ENCODE measurements at places on chromosomes 2 and 18.

GRCh38 chr2:15048000-15048399, 415.5 kb downstream of the LRATD1 start:
- no peak for DNase-seq

GRCh38 chr2:96665083-96665569, 22.6 kb downstream of the FER1L5 start:
- peak; percentile 89 for DNase-seq

DNA sequence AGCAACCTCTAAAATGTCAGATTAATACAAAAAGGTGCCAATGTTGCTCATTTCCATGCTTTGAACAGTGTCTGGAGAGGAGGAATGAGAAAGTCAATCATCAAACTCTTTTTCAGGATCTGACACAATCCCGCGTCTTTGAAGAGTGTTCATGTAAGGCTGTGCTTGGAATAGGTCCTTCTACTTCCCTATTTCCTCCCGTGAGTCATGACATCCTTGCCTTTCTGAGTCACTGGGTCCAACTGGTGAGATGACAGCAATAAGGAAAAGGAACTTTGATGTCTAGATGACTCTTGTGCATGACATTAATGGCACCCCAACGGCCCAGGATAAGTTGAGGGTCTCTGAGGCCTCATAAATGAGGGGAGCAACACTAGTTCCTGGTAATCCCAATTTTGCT, 109.0 kb upstream of the CELF4 start:
- no peak for DNase-seq

- no peak for DNase-seq
Measured at GRCh38 chr2:201648-202433, 62.0 kb downstream of the SH3YL1 start.

GRCh38 chr2:14428056-14428455, 204.5 kb upstream of the LRATD1 start:
- no peak for DNase-seq

- no peak for DNase-seq
Measured at GRCh38 chr18:55455938-55456337, 132.1 kb downstream of the TCF4 start.

GRCh38 chr18:76839086-76839794, 16.9 kb downstream of the ZNF236 start:
- no peak for DNase-seq

DNA sequence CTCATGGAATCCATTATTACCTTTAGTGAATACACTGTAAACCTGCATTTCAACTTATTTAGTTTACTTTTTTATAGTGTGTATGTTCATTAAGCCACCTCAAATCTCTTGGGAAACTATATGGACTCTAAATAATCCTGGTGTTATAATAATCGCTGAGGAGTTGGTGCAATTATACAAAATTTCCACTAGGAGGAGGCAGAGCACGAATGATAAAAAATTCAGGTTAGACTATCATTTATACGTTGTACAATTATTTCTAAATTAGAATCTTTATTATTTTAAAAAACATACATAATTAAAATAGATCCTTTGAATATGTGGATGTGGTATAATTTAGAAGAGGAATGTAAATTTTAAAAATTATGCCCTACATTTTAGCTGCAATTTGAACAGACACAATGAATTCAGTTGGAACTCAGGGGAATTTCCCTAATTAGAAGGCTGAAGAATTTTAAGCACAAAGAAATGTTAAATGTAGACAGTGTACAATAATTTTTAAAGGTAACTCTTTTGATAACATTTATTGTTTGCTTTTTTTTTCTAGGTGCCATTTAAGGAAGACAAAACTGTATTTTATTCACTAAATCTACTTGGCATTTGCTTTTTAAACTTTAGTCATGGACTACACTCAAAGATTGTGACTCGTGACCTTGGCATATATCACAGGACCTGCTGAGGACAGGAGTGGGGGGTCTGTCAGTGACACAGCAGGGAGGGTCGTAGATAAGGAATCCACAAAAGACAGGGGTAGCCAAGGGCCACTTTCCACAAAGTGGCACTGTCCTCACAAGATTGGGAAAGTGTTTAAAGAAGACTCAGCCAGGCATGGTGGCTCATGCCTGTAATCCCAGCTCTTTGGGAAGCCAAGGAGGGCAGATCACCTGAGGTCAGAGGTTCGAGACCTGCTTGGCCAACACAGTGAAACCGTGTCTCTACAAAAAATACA, 45.5 kb downstream of the RAB12 start:
- peak; percentile 31 for DNase-seq

- no peak for DNase-seq
Measured at GRCh38 chr2:42895134-42895790, 102.9 kb upstream of the HAAO start.

DNA sequence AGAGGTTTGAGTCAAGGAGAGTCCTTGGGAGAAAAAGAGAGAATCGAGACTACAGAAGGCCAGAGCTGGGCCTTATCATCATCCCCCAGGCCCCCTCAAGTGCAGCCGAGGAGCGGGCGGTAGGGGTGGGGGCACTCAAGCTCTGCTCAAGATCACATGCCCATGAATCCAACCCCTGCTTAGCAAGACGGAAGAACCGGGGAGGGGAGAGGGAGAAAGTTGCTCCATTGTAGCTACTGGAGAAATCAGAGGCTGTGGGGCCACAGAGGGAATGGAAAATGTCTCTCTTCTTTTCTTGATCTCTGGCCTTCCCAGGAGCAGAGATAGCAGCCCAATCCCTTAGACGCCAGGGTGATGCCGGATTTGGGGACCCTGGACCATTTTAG, 14.6 kb downstream of the SLC4A3 start:
- DNase-seq, result no peak

- DNase-seq, result no peak
Measured at GRCh38 chr2:54040250-54040649, 69.5 kb upstream of the PSME4 start.

DNA sequence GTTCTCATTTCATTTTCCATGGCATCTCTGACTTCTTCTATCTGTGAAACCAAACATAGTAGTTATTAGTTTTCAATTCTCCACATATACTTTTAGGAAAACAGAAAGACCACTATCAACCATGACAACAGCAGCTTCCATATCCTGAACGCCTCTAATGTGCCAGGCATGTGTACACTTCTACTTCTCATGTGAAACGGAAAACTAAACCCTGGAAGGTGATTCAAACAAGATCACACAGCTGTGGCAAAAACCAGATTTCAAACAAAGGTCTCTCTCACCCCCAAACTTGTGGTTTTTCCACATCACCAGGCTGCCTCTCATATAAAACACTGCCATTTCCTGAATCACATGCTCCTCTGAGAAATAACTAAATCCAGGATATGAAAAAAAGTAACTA, 41.8 kb downstream of the PTCD3 start:
- DNase-seq, result no peak

GRCh38 chr18:78571831-78572347, 407.7 kb upstream of the SALL3 start:
- no peak for DNase-seq

DNA sequence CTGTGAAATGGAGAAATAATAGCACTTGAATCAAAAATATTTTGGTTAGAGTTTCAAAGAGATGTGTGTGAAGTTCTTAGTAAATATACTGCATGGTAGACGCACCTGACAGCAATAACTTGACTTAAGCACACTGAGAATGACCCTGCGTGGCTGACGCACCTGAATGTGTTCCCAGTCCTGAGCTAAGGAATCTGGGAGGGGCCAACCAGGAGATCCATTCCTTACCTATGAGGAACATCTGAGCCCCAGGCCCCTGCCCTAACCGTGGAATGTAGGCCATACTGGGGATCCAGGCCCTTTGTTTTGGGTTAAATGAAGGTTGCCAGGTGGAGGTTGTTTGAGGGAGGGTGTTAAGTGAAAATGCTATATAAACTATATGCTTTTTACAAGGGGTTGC, 284.4 kb downstream of the RBM43 start:
- DNase-seq, result no peak

GRCh38 chr2:123015186-123015585, 1009.9 kb upstream of the CNTNAP5 start:
- no peak for DNase-seq

DNA sequence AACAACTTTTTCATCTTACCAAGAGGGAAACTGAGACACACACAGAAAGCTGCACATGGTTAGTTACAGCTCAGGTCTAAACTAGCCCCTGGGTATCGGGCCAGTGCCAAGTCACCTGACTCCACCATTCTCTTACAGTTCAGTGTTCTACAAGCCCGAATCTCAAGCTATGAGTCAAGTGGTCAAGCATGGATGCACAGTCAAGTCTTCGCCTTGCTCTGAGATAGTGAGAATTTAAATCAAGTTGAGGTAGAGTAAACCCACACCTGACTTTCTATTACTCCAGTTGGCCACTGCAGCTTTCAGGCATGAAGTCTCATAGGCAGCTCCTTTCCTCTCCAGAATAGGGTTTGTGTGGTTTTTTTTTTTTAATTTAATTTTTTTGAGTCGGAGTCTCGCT, 34.5 kb upstream of the ARL5A start:
- DNase-seq, result peak; percentile 33

GRCh38 chr2:178418426-178418825, 32.5 kb downstream of the PRKRA start:
- DNase-seq, result no peak

DNA sequence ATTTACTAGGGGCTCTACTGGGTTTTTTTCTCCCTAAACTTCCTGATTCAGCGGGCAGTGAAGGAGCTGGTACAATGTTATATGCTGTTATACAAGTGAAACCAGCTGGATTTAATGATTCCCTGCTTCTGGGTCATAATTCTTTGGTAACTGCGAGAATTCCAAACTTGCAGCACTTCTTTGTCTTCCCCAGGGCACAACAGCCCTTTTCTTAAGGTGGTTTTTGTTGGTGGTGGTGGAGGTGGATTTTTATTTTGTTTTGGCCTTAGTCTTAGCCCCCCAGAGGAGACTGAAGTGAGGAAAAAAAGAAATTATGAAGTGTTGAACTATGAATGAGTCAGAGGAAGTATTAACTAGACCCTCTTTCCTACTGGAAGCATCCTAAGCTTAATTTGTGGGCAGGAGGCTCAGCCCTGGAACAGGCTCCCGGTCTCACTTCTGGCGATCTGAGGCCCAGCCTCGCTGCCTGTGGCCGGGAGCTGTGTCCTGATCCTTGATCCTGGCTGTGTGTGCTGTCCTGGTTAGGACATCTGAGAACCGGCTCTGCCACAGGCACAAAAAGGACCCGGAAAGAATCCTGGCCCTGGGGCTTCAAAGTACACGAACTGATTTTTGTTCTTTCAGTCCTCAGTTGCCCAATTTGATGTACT, 141.9 kb downstream of the LYPD6B start:
- no peak for DNase-seq

DNA sequence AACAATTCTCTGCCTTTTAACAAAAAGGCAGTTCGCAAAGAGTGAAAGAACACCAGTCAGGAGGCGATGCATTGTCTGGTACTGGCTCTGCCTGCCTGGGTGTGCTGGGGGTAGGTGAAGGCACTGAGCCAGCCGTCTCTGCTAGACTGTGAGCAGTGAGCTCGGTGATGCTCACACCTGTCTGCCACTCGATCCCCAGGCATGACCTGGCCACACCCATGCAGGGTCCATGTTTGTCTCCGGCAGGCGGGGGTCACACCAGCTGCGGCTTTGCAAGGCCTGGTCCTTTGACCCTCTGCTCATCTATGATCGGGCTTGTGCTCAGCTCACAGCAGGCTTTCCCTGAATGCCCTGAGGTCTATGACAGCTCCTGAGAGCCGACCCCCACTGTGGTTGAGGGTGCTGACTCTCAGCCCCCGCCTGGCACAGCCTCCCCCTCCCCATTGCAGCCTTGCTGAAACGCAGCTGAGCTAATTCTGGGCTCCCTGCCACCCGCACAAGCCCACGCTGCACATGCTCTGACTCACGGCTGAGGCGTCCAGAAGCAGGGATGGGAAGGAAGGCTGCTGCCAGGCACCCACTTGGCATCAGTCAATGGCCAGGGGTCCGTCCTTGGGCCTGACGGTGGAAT, 23.7 kb downstream of the CRACDL start:
- peak; percentile 93 for DNase-seq

- no peak for DNase-seq
Measured at GRCh38 chr18:34281290-34281689, 56.6 kb upstream of the NOL4 start.

DNA sequence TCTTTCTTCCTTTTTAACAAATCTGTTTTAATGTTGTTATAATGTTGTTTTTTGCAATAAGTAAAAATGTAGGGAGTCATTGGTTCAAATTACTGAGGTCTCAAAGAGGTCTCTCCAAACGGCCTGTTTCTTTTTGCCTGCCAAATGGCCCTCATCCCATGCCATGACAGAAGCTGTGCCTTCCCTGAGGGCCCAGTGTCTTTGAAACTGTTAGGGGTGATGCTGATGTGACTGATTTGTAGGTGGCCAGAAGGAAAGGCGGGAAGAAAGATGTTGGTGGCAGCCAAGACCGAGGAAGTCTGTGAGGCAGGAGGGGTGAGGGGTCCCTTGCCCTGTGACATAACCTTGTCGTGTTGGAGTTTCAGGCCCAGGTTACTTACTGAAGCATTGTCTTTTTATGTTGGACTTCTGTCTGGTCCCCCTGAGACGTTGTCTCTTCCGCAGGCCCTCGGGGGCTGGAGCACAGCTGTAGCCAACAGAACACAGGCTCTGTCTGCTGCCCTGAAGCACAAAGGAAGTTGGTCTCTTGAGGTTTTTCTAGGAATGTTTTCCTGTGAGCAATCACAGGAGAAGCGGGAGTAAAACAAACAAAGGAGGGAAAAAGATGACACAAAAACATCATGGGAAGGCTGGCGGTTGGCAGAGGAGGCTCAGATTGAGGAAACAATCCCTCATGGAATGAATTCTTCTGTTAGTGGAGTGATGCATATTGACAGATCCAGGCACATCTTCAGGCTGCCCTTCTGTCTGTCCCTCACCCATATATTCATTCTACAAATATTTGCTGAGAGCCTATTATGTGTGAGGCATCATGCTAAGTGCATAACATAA, 4.9 kb upstream of the ST3GAL5 start:
- peak; percentile 83 for DNase-seq

DNA sequence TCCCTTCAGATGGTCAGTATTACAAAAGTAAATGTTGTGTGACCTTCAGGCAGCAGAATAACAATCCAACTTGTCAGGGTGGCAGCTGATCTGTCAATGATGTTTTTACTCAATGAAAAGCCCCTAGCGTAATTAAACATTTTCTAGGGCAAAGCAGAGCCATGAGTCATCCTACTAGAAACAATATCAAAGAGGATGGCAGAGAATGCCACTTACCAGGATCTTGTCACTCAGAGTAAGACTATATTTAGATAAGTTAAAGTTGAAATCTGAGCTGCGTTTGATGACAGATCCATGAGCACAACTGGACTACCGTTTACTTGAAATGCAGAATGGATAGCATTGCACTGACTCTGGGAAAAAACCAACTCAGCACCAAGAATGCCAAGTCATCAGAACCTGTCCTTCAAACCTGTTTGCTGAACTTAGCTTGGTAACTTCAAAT, 612.6 kb upstream of the ACVR2A start:
- no peak for DNase-seq
